ENCODE measurements at places on chromosomes 11 and 22.

DNA sequence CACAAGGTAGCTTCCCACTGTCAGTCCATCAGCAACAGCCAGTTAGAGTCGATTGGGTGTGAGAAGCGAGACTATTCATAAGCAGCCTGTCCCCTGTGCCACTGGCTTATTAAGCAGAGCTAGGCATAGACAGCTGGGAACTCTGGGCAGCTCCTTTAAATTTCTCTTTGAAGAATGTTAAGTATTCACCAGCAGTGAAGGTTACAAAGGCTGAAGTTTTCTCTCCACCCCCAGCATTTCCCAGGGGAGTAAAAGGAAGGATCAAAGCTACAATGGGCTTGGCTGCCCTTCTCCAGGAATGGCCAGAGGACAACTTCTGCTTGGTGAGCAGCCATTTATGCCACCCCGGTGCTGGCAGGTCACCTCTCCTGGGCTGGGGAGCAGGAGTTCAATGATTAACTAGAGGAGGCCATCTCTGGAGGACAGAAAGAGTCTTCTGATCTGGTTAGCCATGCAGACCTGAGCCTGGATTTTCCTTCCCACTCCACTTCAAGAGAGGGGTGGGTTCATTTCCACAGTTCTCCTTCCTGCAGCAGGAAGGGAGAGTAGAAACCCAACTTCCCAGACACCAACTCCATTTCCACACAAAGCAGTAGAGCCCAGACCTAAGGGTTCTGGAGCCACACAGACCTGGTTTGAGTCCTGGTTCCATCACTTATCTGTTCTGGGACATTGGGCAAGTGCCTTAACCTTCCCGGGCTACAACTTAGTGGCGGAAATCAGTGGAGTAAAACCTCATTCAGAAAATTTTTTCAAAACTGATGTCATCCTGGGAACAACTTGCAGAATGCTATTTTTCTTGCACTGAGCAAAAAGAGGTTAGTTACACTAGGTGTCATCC, 22.6 kb downstream of the POU2AF3 start:
- DNase-seq, result no peak

- no peak for DNase-seq
Observed at GRCh38 chr22:27311698-27312550, 489.6 kb downstream of the MN1 start.

DNA sequence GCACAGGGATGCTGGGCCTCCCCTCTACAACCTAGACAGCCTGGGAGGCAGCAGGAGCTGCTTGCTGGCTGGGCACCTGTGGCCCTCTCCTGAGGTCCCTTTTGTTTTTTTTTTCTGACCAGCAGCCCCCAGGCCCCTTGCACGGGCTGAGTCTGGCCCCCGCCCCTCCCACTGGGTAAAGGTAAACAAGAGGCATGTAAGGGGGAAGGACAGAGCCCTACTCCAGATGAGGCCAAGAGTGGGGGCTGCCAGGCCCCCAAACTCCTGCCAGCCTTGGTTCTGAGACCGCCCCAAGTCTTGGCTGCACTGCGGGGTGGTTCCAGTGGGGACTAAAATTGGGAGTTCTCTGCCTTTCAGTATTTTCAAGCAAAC, 9.2 kb downstream of the PLXNB2 start:
- DNase-seq, result no peak

- DNase-seq, result no peak
Observed at GRCh38 chr11:116406042-116406441, 366.7 kb downstream of the BUD13 start.

GRCh38 chr11:127080735-127081134, 80.2 kb upstream of the KIRREL3 start:
- DNase-seq, result no peak

GRCh38 chr22:20509344-20510047, 2.1 kb downstream of the MED15 start:
- peak; percentile 39 for DNase-seq

DNA sequence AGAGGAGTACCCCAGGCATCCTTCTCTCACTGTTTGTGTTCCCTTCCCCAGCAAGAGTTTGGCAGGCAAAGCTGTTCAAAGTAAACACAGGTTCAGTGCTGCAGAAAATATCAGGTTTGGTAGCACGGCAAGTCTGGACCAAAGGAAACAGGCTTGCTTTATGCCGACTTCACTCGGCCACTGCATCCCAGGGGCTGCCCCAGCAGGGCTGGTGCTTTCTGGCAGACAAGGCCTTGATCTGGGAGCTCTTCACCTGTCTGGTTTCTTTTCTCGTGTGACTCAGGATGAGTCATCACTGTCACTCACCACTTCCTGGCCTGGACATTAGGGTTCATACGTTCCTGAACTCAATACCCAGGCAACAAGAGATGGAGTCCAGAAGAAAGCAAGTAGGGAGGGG, 52.6 kb upstream of the NAV2 start:
- DNase-seq, result no peak

Data from forelimb muscle (tissue), 1 donor.